CD8-positive, alpha-beta memory T cell (primary cell): ENCODE measurements at places on chromosomes 2 and 18. TPM values are rescaled to one million over a fixed set of nuclear protein-coding genes. Genes with fewer than 3 reads are reported as not detected.

The EFR3B gene
- 0.27 TPM for total RNA-seq

DNA sequence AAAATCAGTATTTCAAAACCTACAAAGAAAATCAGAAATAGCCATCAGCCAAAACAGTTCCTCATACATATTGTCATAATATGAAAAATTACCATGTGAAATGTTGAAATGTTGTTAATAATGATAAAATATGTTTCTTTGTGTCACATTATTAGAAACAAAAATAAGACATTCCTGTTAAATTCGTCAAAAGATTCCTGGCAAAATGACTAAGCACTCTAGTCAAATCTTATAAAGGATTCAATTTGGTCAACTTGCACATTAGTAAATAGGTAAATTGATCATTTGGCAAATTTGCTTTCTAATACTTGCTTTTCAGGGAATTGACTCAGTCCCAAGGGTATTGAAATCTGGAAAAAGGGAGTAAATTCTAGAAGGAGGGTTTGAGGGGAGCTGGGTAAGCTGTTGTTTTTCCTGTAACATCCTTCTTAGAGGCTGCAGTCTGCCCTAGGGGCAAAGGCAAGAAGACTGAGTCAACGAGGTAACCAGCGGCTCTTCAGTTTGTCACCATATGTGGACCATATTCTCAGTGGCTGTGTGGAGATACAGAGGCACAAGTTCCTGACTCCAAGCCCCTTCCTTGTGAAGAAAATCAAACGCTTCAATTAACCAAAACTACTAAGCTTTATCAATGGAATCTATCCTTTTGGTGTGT is 482.3 kb downstream of the TNS1 start:
- no peaks in the 10 kb centered on the region for H3K4me1 ChIP-seq
- no peak for DNase-seq
- H3K4me3 ChIP-seq = no peak overlapping the region
- no peak overlapping the region for H3K27ac ChIP-seq
- no peaks in the 10 kb centered on the region for H3K36me3 ChIP-seq
- no peaks in the 10 kb centered on the region for H3K27me3 ChIP-seq

- DNase-seq = no peak
- no peaks in the 10 kb centered on the region for H3K36me3 ChIP-seq
- H3K27ac ChIP-seq = no peak overlapping the region
- no peaks in the 10 kb centered on the region for H3K27me3 ChIP-seq
- no peak overlapping the region for H3K4me3 ChIP-seq
Measured at GRCh38 chr2:109049022-109049421, 60.0 kb upstream of the EDAR start.

The MERTK gene
- total RNA-seq = 0.75 TPM

DNA sequence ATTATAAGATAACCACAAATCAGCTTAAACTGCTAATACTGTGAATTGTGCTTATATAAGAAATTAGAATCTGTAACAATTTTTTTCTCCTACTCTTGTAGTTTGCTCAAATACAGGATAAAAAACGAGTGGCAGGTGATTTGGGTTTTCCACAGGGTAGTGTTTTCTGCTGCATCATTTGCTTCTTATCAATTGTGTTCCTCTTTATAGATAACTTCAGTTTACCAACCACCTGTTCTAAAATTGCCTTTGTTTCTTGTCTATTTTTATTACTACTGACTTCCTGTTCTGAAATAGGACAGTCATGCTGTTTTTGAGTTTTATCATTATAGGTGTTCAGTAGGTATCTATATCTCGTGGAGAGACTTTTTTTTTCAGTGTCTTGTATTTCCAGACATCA is 56.9 kb downstream of the MFSD6 start:
- H3K27me3 ChIP-seq = no peaks in the 10 kb centered on the region
- DNase-seq = no peak
- H3K27ac ChIP-seq = no peak overlapping the region
- H3K4me3 ChIP-seq = no peak overlapping the region

The GNLY gene
- 7.7 TPM for total RNA-seq

GRCh38 chr2:114006460-114006859 is 116.6 kb downstream of the ACTR3 start:
- no peaks in the 10 kb centered on the region for H3K4me1 ChIP-seq
- H3K27ac ChIP-seq = no peak overlapping the region
- H3K27me3 ChIP-seq = no peaks in the 10 kb centered on the region
- H3K36me3 ChIP-seq = no peaks in the 10 kb centered on the region

DNA sequence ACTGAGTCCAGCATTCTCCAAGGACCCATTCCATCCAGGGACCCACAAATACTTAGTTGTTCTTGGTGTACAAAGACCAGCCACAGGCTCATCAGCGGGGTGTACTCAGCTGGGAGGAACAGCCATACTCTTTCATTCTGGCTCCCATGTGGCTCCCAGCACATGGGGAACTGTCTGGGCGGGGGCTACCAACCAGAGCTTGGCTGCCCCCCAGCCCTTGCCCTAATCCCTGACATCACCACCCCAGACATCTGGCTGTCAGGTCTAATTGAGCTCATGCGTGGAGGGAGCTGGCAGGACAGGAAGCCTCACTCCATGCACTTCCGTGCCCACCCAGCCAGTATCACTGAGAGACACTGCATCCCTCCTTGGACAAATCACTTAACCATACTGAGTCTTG is 283.6 kb downstream of the DYSF start:
- H3K36me3 ChIP-seq = no peaks in the 10 kb centered on the region
- H3K4me3 ChIP-seq = no peak overlapping the region
- no peaks in the 10 kb centered on the region for H3K27me3 ChIP-seq
- DNase-seq = no peak
